Neural progenitor cell (in vitro differentiated cells): ENCODE measurements at places on chromosomes 2 and 18. TPM values are rescaled to one million over a fixed set of nuclear protein-coding genes. Genes with fewer than 3 reads are reported as not detected.

DNA sequence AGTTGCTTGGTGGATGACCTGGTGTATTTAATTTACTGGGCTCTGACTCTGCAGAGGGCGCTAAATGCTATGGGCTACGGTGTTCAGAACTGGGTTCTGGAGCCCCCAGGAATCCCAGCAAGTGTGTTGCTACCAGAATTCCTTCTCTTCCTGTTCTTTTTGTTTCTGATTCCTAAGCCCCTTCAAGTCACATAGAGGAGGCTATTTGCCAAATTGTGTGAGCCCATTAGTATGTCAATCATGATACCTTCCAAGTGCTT lies 358.2 kb upstream of the SPRED2 start:
- DNase-seq = peak; percentile 45

DNA sequence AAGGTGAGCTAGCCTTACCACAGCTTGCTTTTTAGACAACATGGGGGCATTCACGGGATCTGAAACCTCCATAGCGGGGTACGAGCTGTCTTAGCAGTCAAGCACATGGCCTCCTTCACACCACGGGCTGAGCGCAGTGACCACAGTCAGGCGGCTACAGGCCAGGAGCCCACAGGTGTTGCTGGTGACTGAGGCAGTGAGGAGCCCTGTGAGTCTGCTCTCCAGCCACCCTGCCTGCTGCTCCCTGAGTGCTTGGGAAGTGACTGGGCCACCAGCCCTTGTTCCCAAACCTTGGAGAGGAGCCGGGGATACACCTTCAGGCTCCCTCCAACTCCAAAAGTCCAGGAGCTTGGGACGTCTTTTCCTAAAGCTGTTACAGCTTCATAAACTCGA lies 418.1 kb upstream of the MYT1L start:
- no peak for DNase-seq

- DNase-seq = no peak
Observed at GRCh38 chr2:114011713-114012112, 121.8 kb downstream of the ACTR3 start.

- DNase-seq = no peak
Observed at GRCh38 chr18:74488354-74488753, 7.8 kb upstream of the CNDP2 start.

HOXD11 gene
- total RNA-seq = not detected in 2 replicates

DAW1 gene
- total RNA-seq = not detected in 2 replicates
